Subcutaneous preadipocyte (primary cell): ENCODE measurements at places on chromosomes 11 and 22. TPM values are rescaled to one million over a fixed set of nuclear protein-coding genes. Genes with fewer than 3 reads are reported as not detected.

BATF2 gene
- 0.37 and 0.98 TPM in 2 replicates for total RNA-seq

APOBEC3C gene
- total RNA-seq, result 12.9 and 16.2 TPM in 2 replicates

LMNTD2 gene
- total RNA-seq, result under 0.01 and 0.20 TPM in 2 replicates

CRYBA4 gene
- not detected in 2 replicates for total RNA-seq

NLRP14 gene
- under 0.01 and 0.20 TPM in 2 replicates for total RNA-seq

F2 gene
- total RNA-seq, result not detected in 2 replicates

TRIM29 gene
- total RNA-seq, result 0.20 and 1.1 TPM in 2 replicates

POLA2 gene
- total RNA-seq, result 9.9 and 17.6 TPM in 2 replicates

ZNF70 gene
- total RNA-seq, result 3.3 and 4.9 TPM in 2 replicates

HORMAD2 gene
- total RNA-seq, result not detected in 2 replicates

OR4D6 gene
- not detected in 2 replicates for total RNA-seq

PDGFD gene
- 0.39 and 1.5 TPM in 2 replicates for total RNA-seq
